Daoy (cell line): ENCODE measurements at places on chromosomes 11 and 22.

GRCh38 chr11:10295064-10295901 lies 1.3 kb upstream of the SBF2 start:
- no peak for DNase-seq

DNA sequence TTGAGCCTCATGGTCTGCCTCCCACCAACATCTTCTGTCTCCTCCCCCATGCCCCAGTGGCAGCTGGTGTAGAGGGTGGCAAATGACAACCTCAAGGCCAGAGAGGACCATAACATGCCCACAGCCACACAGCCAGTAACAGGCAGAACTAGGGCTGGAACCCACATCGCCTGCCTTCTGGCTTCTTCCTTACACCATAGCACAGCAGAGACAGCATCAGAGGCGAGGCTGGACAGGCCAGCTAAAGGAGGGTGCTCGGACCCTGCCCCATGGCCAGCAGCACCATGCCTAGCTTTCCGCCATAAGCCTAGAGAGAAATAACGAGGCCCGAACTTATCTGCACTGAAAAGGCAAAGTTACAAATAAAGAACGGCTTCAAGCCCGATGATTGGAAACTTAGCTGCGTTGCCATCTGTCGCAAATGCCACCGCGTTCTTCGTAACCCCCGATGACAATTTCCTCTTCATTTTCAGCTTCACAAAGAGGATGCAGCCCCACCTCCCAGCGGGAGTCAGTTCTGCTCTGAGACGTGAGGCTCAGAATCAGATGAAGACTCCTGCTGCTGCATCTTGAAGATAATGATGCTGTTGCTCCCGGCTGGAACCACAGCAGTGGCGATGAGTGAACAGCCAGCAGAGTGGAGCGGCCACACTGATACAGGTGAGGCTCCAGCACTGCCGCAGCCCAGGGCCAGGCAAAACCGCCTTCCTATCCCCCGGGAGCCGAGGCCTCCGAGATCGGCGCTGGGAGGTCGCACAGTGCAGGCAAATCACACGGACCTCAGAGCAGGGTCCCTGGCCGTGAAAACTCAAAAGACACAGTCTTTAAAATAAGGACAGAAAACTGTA lies 73.8 kb upstream of the RTL6 start:
- DNase-seq, result no peak

GRCh38 chr22:16800358-16800757 lies 24.9 kb downstream of the XKR3 start:
- DNase-seq, result no peak

- no peak for DNase-seq
Measured at GRCh38 chr11:101555366-101555765, 28.4 kb downstream of the TRPC6 start.

DNA sequence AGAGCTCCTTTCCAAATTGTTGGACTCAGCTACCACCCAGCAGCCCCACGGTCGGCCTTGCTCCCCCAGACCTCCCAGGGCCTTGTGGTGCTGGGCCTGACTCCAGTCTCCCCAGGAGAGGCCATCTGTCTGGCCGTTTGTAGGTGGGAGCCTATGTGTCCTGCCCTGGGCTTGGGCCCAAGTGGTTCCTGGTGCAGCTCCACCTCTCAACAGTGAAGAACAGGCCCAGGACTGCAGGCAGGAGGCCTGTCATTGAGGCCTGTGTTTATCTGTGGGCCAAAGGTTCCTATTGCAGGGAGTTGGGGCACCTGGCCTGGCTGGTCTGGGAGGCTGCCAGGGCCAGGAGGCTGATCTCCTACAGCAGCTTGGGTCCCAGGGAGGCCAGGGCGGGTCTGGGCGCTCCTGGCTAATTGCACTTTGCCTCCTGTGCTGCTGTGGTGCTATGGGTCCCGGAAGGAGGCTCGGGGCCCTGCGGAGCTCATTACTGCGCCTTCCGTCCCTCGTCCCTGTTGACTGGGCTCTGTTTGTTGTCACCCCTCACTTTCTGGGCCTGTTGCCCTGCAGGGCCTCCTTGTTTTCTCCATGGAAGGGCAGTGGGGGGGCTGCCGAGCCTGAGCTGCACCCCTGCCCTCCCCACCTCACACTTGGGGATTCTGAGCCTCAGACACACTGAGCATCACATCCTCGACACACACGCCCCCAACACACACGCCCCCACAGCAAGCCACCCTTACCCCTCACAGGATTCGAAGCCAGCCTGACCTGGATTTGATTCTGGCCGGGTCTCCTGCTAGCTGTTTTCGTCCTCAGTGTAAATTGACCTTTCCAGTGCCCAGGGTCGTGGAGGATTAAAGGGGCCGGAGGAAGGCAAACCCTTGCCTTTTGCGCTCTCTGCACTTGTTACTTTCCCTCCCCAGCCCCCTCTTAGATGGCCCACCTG lies 6.8 kb upstream of the OMP start:
- no peak for DNase-seq

DNA sequence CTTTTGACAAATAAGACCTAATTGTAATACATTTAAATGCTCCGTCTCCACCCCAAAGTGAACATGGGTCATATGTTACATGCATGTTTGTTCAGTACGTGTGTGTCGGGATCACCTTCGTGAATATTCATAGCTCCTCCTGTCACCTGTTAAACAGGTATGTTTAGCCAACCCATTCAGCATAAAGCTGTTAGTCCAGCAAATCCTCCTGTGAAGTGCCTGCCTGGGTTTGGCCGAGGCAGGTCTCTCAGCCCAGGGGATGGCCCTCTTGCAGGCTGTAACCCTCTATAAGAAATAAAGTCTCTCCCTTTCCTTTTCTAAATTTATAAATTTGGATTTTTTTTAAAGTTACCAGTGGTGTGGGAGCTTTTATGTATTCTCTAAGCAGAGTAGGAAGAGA lies 38.9 kb upstream of the NTM start:
- no peak for DNase-seq

DNA sequence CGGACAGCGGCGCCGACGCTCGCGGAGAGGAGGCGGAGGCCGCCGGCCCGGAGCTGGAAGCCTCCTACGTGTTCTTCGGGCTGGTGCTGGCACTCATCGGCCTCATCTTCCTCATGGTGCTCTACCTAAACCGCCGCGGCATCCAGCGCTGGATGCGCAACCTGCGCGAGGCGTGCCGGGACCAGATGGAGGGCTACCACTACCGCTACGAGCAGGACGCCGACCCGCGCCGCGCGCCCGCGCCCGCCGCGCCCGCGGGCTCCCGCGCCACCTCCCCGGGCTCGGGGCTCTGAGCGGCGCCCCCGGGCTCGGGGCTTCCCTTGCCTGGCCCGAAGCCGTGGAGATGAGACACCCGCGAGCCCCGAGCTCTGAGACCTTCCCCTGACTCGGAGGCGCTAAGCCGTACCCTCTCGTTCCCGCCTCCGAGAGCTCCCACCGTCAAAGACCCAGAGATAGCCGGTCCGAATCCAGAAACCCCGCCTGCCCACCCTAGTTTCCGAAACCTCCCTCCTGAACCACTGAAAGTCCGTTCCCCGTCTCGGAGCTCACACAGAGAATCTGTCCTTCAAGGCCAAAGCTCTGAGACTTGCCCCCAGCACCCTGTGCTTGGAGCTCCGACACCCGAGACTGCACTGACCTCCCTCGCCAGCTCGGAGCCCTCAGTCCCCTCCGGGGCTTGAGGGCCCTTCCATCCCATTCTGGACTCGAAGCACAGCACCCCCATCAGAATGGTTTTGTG lies 1.5 kb downstream of the TPBGL start:
- DNase-seq, result no peak

DNA sequence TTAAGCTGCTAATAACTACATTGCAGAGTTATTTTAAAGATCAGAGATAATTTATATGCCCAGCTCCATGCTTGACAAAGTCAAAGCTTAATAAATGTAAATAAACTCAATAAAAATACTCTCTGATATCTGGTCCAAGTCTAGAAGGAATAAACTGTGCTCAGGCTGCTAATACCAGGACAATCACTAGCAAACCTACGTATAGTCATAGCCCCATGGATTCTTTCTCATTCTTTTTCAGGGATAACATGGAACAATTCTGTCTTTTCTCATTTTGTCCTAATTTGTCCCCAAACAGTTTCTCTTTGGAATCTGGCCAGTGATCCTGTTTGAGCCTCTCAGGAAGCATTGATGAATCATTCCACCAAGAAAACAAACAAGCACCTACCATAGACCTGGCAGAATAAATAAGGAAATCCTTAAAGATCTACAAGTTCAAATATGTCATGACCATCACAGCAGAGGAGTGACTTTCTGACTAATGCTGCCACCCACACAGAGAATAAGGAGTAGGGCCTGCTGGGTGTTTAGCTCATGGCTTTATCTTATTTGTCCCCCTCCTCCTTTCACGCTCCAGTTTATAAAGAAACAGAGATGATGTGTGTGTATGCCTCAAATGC lies 14.1 kb upstream of the B3GNT6 start:
- peak; percentile 56 for DNase-seq

DNA sequence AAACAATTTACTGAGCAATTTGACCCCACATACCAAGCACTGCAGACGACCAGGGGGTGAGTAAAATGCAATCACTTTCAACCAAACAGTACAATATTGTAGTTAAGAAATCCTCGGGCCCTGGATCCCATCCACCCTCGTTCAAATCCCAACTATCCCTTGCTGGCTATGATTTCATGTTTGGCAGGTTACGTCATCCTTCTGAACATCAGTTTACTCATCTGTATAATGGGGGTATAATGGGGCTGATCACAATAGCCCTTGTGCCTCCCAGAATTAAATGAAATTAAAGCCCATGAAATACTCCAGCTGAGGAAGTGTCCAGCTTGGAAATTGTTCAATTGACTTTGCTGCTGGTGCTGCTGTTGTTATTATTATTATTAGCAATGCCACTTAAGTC lies 20.6 kb downstream of the APLNR start:
- no peak for DNase-seq

DNA sequence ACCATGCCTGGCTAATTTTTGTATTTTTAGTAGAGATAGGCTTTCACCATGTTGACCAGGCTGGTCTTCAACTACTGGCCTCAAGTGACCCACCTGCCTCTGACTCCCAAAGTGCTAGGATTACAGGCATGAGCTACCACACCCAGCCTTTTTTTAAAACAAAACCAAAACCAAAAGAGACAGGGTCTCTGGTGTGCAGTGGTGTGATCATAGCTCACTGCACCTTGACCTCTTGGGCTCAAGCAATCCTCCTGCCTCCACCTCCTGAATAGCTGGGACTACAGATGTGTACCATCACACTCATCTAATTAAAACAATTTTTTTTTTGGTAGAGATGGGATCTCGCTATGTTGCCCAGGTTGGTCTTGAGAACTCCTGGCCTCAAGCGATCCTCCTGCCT lies 77.7 kb downstream of the PTPRJ start:
- no peak for DNase-seq

GRCh38 chr11:115993590-115993989 lies 489.4 kb upstream of the CADM1 start:
- no peak for DNase-seq

DNA sequence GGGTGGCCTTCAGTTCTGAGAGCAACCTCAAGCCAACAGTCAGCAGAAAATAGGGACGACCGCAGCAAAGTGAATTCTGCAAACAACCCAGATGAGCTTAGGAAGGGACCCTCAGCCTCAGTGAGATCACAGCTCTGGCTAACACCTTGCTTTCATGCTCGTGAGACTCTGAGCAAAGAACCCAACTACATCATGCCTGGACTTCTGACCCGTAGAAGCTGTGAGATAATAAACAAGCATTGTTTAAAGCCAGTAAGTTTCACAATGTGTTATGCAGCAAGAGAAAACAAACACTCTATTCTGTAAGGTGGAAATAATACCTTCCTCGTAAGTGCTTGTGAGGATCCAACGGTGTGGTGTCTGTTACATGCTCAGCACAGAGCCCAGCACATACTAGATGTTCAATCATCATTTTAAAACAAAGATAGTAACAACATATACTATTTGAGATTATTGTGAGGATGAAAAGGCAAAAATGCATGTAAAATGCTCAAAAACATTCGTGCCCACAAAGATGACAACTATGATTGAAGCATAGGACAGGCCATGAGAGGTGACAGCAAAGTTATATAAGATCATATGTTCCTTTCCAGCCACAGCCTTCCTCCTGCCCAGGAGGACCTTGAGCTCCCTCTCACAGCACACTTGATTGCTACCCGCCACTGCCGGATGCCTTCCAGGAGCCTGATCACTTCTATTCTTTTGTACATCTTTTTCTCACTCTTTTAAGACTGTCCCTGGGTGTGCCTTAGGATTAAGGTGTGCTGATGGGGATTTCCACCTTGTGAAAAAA lies 433.3 kb downstream of the BUD13 start:
- DNase-seq, result no peak

DNA sequence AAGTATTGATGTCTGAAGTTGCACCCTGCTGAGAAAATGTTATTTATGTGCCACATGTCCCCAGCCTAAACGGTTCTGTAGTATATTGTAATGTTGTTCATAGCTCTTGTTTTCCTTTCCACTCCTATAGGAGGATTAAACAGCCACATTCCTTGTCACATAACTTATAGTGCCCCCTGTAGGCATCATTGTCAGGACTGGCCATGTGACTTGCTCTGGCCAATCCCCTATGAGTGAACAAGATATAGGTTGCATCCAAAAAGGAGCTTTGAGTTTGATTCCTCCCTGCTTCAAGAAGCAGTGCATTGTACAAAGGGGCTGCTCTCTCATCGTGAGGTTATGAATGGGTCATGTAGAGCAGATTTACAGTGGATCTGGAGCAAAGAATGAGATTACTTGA lies 717.6 kb upstream of the ANO5 start:
- no peak for DNase-seq

DNA sequence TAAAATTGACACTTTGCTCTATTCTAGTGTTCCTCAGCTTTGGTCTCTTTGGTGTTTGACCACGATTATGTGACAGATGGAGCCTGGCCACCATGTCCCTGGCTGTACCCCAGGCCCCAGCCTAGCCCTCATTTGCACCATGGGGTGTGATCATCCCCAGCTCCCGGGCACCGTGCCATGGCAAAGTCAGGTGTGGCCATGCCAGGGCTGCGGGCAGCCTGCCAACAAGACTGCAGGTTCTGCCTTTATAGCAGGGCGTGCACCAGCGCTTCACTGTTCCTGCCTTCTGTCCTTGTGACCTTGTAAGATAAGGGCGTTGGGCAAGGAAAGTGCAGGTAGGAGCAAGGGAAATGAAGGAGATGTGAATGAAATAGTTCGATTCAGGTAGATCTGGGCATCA lies 22.4 kb upstream of the APOBEC3A start:
- peak; percentile 23 for DNase-seq

DNA sequence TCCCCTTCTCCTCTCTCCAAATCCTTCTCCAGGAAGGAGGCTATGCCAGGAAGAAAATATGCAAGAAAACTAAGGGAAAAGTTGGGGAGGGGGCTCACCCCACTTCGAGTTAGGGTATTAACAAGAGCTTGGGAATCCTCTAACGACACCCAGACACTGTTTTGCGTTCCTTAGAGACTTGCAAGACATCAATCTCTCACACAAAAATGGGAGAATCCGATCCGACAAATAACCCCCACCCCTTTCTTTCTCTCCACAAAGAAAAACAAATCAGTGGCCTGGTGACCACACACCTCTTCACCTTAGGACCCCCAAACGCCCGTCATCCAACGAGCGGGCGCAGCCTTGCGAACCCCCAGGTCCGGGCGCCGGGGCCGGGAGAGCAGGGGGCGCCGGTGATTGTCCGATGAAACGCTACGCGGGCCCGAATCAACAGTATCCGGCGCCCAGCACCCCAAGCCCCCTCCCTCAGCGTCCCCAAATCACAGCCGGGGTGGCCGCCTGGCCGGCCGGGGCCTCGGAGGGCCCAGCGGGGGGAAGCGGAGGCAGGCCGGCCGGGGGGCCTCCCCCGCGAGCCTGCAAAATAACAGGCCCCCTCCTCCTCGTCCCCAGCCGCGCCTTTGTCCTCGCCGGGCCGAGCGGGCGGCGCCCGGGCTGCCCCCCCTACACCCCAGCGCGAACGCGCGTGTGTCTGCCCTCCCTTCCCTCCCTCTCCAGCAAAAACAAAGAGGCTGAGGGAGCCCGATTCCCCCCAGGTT lies 690 bp downstream of the CSNK1E start:
- DNase-seq, result peak; percentile 55
